ENCODE measurements at places on chromosomes 12 and 14. TPM values are rescaled to one million over a fixed set of nuclear protein-coding genes. Genes with fewer than 3 reads are reported as not detected.

GRCh38 chr12:107537464-107538119, 148.0 kb upstream of the PWP1 start:
- DNase-seq: no peak

GRCh38 chr14:52412426-52412825, 98.3 kb downstream of the PTGER2 start:
- DNase-seq: no peak

GRCh38 chr12:15033641-15034040, 60.8 kb downstream of the PDE6H start:
- no peak for DNase-seq

GRCh38 chr14:66859063-66859671, 330.1 kb upstream of the GARIN2 start:
- DNase-seq: no peak

DNA sequence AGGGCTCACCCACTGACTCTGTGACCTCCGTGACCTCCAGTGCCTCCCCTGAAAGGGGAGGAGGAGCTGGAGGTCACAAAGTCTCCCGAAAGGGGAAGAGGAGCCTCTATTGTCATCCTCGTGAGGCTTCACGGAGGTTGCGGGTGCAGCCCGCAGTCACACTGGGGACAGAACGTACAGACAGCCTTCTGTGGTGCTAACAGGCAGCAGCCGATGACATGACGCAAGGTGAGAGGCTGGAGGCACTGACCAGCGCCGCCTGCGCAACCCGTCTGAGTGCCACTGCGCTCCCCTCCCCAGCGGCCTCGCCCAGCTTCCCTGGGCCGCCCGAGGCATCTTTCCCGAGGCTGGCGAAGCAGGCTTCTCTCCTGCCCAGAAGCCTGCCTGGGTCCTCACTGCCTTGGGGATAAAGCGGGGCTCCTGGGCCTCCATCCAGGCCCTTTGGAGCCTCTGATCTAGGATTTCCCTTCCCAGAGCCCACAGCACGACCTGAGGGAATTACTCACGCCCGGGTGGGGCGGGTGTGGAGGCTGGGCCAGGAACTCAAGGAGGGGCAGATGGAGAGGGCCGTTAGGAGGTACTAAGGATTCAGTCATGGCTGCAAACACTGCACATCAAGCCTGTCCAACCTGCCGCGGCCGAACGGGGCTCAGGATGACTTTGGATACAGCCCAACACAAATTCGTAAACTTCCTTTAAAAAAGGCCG, 12.3 kb upstream of the LBHD2 start:
- no peak for DNase-seq

- DNase-seq: no peak
Observed at GRCh38 chr14:90660865-90661570, 155.2 kb downstream of the TTC7B start.

GRCh38 chr14:34872822-34873588, 2.2 kb downstream of the BAZ1A start:
- no peak for DNase-seq

DNA sequence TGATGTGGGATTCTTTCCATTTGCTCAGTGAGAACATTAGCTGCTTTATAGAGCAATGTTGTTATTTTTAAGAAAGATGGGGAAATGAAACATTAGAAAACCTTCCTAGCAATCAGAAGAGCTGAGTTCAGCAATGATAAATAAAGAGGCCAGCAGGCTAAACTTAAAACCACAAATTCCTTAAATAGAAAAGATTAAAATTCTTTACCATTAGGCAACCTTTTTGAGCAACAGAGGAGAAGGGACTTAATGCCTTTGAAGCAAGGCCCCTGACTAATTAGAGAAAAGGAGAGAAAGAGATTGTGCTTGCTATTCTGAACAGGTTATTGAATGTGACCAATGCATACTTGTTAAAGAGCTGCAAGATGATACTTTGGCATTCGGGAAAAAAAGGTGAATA, 160.8 kb upstream of the LMO3 start:
- no peak for DNase-seq

DNA sequence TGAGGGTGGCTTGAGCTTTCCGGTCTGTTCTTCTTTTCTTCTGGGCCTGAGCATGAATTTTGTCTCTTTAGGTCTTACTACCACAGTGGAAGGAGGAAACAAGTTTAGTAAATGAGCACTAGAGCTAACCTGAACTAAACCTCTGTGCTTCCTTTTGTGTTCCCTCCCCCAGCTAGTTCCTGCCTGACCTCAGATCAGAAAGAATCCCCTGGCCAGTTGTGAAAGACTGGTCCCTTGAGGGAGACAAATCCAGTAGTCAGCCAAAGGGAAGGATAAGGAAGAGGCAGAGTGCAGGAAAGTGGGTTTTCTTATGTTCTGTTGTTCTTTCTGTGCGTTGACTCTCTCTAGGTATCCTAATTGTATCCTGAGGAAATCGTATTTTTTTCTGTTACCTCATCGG, 17.5 kb downstream of the ZNF664 start:
- DNase-seq: no peak

DNA sequence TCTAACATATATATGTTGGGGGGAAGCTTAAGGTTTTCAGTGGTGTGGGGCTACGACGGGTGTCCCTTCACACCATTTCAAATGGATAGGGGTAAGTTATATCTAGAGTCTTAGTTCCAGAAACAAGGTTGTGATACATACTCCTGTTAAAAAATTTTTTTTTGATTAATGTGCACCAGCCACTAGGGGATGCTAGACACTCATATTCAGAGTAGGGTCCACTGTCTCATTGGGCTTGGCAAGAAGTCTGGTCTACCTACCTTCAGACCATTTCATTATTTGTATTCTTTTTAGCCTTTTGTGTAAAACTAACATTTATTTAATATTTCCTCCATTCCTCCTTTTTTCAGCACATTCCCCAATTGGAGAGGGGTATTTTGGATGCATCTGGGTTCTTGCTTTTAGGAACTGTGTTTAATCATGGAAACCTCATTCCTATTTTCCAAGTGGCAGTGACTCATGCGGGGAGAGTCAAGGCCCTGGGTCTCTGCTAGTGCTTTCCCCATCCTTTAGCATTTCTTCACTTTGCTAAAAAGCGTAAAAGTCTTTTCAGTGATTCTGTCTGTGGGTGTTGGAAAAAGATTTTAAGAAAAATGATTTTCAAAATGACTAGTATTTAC, 33.4 kb downstream of the ANO4 start:
- DNase-seq: no peak

GRCh38 chr14:89973234-89973823, 17.6 kb downstream of the TDP1 start:
- DNase-seq: peak; percentile 68

DNA sequence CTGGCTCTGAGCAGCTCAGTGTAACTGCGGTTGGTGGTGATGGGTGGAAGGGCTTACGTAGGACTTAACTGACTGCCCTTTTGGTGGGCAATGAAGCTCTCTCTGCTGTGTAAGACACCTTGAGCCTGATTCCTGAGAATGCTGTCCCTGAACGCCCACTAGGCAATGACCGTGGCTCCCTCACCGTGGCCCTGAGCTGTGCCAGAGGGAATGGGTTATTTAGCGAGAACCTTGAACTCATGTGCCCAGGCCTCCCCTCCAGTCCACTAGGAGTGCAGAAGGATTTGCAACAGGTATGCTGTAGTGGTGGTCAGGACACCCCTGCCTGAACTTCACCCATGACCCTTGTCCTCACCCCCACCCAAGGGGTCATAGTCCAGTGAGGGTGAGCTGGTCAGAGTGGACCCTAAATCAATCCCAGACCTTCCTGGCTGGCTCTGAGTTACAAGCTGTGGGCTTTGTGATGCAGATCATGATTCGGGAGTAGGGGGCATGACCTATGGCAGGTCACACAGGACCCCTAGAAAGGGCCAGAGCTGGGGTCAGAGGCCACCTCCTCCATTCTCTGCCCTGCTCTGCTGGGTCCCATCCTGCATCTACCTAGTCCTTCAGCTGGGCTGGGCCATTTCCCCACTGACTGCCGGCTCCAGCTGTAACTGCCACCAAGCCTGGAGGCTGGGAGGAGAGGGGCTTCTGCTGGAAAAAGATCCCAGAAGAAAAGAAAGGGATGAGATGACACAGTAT, 14.5 kb upstream of the ANKRD33 start:
- no peak for DNase-seq

DNA sequence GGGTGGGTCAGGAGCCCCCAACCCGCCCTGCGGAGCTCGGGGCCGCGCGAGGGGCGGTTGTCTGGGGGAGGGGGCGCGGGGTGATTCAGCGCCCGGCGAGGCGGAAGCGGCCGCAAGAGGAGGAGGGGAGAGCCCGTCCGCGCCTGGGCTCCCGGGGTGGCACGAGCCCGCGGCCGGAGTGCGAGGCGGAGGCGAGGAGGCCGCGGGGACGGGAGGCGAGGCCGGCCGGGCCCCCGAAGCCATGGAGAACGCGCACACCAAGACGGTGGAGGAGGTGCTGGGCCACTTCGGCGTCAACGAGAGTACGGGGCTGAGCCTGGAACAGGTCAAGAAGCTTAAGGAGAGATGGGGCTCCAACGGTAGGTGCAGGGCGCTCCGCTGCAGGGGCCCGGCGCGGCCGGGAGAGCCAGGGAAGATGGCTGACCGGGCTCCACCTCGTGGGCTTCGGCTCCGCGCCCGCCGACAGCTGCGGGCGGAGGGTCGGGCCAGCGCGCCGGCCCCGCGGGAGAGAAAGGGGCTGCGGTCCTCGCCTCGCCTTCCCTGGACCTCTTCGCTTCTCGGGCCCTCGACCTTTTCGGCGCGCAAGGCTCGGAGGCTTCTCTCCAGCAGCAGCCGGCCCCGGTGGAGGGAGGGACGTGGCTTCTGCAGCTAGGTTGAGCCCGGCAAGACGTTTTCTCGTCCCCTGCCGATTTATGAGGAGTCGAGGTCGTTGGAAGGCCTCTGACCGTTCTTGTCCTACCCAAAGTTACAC, 677 bp downstream of the ATP2A2 start:
- peak; percentile 51 for DNase-seq

The RERG gene
- 7.0 TPM for total RNA-seq

The CTDSP2 gene
- total RNA-seq: 90.6 TPM

The PRB2 gene
- total RNA-seq: not detected

The FAM181A gene
- not detected for total RNA-seq

The GLRX5 gene
- total RNA-seq: 59.7 TPM

The KERA gene
- not detected for total RNA-seq

The PCED1B gene
- total RNA-seq: 1.9 TPM

The TSPAN8 gene
- 0.68 TPM for total RNA-seq
